ENCODE measurements at places on chromosomes 5 and 9. TPM values are rescaled to one million over a fixed set of nuclear protein-coding genes. Genes with fewer than 3 reads are reported as not detected.

The ENC1 gene
- 3.4 TPM for total RNA-seq

The NR4A3 gene
- 1.6 TPM for total RNA-seq

The C9orf153 gene
- total RNA-seq, result 0.25 TPM

The RCL1 gene
- total RNA-seq, result 57.6 TPM

The CTSV gene
- total RNA-seq, result 16.3 TPM

The HRH2 gene
- 0.49 TPM for total RNA-seq

The GNA14 gene
- not detected for total RNA-seq

The SPIN1 gene
- total RNA-seq, result 48.9 TPM

The IFNK gene
- not detected for total RNA-seq

The SVEP1 gene
- total RNA-seq, result 2.3 TPM
